Fibroblast of the aortic adventitia (primary cell): ENCODE measurements at places on chromosomes 2 and 18.

DNA sequence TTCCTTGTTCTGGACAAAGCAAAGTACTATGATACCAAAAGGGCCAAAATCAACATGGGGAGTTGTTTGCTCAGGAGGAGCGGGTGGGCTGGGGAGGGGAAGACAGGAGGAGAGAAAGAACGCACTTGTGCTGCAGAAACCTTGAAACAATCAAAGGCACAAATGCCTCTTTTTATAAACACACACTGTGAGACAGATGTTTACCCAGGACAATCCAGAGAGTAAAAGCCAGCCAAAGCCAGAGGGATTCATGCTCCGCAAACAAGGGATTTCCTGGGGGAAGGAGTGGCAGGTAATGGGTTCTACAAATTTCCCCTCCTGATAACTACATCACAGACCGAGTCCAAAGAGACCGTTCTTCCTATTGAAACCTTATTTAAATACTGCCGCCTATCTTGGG is 323.5 kb upstream of the SKOR2 start:
- no peak for DNase-seq

DNA sequence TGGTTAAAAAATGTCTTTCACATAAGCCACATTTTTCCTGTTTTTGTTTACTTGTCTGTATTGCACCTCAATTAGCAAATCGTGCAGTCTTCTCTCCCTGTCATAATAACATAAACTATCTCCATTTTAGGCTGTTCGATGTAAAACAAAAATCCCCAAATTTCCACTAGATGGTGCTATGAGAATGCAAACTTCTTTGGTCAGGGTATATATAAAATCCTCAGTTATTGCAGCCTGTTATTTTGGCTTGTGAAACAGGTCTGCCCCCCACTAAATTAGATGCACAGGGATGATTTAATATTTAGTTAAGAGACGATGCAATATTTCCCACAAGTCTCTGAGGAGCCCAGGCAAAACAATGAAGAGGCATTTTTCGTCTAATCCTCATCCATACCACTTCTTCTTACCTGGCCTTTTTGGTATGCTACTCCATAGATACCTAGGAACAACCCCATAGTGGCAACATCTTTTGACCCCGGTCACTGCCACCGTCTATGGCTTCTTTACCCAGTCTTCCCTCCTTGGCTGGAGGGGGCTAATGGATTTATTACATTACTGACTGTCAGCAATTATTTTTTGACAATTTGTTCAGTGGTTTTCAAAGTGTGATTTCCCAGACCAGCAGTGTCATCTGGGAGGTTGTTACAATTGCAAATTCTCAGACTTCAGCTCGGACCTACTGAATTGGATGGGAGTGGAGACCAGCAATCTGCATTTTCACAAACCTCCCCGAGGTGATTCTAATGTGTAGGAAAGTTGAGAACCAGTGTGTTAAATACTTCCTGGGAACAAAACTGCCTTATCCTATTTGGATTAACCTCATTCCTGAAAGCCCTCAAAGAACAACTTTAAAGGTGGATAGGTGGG is 117.4 kb upstream of the CWC22 start:
- peak; percentile 82 for DNase-seq

GRCh38 chr2:107719836-107720235 is 106.9 kb upstream of the RGPD4 start:
- no peak for DNase-seq

GRCh38 chr2:236178890-236179235 is 10.7 kb upstream of the GBX2 start:
- DNase-seq: no peak

- no peak for DNase-seq
Measured at GRCh38 chr2:199042660-199043379, 414.9 kb downstream of the SATB2 start.

- no peak for DNase-seq
Measured at GRCh38 chr2:99444222-99444621, 45.6 kb downstream of the REV1 start.

GRCh38 chr2:60413814-60414168 is 139.7 kb downstream of the BCL11A start:
- DNase-seq: no peak

- no peak for DNase-seq
Measured at GRCh38 chr2:168889635-168890005, 610 bp downstream of the SPC25 start.

GRCh38 chr18:22378672-22379282 is 38.9 kb downstream of the CTAGE1 start:
- no peak for DNase-seq

- no peak for DNase-seq
Measured at GRCh38 chr2:1403565-1403964, 9.7 kb upstream of the TPO start.

DNA sequence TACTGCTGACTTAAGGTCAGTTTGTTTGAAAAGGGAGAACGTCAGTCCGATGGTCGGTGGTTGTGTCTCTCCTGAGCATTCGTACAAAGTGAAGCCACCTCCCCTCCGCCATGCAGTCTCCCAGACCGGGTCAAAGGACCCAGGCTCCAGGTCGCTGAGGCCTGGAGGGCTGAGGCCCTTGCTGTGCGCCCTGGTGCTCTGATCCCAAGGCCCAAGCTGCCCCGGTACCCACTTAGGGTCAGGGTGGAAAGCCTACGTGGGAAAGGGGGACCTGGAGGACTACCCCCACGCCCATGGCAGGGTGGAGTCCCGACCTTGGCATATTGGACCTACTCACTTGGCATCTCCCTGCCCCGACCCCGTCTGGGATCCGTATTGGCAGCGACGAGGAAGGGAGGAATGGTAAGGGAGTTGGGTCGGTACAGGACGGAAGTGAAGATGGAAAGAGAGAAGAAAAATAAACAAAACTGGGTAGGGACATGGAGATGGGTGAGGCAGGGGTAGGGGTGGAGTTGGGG is 8.0 kb upstream of the SIX3 start:
- no peak for DNase-seq

GRCh38 chr18:10051877-10052631 is 138.2 kb downstream of the VAPA start:
- DNase-seq: peak; percentile 99

- no peak for DNase-seq
Measured at GRCh38 chr18:42185486-42185885, 230.5 kb downstream of the PIK3C3 start.

DNA sequence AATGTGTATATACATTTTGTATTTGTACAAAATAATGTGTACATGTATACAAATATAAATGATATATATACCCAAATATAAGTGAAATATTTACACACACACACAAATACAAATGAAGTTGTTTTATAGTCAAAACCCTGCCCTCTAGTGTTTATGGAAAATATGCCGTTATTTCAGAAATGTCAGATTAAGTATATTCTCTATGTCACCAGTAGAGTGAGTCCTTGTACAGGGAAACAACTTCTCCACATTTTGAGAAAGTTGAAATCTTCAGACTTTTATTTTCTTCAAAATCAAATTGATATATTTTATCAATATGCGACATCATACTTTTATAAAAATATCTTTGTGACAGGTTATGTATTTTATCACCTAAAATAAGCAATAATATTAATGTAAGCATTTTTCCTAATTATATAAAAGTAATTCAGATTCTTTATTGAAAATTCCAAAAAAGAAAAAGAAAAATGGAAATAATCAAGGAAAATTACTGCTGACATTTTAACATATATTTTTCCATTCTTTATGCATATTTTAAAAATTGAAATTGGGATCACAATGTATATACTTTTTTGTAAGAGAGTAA is 22.4 kb downstream of the ARL6IP6 start:
- DNase-seq: peak; percentile 79

- DNase-seq: peak; percentile 46
Measured at GRCh38 chr2:70124983-70125480, 37.8 kb downstream of the PCBP1 start.

DNA sequence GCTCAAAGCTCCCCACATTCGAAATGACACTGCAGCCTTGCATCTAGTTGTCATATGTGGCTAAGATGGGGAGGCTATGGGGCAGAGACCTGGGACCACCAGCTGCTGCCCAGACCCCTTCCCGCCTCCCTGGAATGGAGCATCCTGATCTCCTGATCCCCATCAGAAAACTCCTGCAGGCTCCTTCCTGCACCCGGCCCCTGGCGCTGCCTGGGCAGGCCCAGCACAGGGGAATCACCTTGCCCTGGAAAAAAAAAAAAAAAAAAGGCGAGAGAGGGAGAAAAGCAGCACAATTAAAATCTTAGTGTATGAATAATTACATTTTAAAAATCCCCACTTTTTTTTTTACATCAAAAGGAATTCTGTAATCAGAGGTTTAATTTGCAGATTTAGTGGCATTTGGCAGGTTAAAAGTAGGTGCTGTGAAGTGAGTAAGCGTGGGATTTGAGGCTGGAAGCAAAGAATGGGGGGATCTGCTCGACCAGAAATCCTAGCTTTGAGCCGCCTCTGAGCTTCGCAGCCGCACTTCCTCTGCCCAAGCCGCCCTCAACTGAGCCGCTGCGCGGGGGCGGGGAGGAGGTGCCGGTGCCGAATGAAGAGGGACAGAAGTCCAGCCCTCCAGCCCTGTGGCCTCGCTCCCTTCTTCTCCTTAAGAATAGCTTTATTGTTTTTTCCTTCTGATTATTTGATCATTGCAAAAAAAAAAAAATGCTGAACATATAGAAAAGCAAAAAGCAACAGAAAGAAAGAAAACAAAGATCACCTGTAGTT is 30.0 kb downstream of the THNSL2 start:
- no peak for DNase-seq

DNA sequence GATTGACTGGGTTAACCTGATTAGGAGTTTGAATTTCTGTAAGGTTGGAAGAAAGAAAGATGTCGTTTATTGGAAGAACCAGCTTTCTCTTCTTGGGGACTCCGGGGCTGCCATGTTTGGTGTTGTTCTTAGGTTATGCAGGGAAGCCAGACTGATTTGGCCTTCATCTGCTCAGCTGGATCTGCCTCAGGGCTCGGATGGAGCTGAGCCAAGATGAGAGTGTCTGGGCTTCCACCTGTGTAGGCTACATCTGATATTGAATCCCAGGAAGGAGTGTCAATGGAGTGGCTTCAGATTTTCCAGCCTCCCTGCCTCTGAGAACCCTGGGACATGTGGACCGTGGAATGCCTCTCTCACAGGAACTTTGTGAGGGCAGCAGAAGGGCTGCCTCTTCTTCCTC is 126.1 kb downstream of the WDSUB1 start:
- no peak for DNase-seq

- DNase-seq: no peak
Measured at GRCh38 chr2:163252199-163252598, 413.6 kb upstream of the KCNH7 start.

- DNase-seq: no peak
Measured at GRCh38 chr2:39725401-39725800, 53.7 kb downstream of the THUMPD2 start.

DNA sequence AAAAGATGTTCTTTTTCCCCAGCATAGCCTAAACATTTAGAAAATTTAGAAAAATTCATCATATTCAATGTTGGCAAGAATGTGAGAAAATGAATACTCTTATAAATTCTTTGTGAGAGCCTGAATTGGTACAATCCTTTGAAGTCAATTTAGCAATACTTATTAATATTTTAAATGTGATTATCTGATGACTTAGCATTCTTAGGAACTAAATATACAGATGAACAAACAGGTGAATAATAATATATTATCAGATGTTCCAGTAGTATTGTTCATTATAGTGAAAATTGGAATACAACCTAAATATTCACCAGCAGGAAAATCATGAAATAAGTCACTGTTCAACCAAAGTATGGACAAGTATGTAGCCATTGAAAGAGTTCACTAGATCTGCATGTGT is 55.5 kb upstream of the MEIS1 start:
- DNase-seq: no peak

DNA sequence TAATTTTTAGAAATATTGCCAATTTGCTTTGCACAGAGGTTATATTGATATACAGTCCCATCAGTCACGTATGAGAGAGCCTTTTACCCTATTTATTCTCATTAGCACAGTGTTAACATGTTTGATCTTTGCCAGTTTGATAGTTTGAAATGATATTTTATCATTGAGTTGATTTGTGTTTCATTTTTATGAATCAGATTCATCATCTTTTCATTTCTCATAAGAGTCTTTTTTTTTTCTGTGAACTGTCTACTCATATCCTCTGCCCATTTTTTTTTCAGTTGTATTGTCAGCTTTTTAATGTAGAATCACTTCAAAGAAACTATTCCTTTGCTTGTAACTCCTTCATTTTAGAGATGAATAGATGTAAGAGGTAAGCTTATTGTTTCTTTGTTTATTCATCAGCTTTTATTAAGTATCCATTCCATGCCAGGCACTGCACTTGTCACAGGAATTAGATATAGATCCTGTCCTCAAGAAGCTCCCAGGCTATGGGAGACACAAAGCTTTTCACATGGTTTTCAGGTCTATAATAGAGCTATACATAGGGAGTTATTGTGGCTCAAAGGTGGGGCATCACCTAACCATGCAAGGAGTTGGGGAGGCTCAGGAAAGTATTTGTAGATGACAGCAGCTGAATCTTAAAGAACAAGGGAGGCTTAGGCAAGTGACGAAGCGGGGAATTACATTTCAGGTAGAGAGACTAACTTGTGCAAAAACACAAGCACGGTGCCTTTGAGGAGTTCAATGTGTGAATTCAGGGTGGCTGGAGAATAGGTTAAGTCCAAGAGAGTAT is 42.1 kb downstream of the CD28 start:
- no peak for DNase-seq

GRCh38 chr2:79630060-79630459 is 117.2 kb downstream of the CTNNA2 start:
- no peak for DNase-seq

GRCh38 chr18:40921845-40922629 is 1033.0 kb upstream of the PIK3C3 start:
- no peak for DNase-seq

DNA sequence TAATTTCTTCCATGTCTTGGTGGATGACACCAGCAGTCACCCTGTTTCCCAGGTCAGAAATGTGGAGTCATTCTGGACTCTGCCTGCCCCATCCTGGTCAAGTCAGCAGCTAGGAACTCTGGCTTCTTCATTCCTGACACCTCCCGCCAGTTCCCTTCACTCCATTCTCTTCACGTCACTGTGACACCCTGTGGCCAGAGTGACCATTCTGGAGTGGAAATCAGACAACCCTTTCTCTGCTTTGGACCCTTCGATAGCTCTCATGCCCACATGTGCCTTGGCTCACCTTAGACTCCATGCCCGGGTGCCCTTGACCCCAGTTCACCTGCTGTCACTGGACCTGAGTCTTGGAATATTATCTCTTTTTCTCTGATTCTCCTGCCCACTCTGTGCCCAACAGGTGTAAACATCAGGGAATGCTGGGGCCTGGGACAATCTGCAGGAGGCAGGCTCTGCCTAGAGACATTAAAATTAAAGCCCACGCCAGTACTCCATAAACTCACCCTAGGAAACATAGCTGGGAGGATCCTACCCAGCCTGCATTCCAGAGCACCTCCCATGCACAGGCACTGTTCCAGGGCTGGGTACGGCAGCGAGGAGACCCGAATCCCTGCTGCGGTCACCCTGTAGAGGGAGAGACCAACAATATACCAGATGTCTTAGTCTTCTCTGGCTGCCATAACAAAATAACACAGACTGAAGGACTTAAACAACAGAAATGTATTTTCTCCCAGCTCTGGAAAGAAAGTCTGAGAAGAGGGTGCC is 41.1 kb upstream of the FAHD2A start:
- DNase-seq: no peak

DNA sequence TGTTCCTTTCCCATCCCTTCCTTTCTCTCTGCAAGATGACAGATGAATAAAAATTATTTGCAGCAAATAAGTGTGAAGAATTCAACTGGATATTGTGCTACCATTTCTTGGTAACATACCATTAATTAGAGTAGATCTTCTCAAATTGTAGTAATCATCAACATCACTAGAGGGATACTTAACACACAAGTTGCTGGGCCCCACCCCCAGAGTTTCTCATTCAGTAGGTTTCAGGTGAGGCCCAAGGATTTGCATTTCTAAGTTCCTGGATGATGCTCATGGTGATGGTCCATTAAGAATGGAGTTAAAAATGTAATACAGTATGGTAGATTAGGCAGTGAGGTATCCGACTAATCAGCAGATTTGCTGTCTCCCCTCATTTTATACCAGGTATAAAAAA is 594.0 kb downstream of the ERBB4 start:
- no peak for DNase-seq
